ENCODE measurements at places on chromosomes 11 and 22.

- no peak for DNase-seq
These were observed 83.7 kb downstream of the MYO7A start for GRCh38 chr11:77211594-77212251.

- DNase-seq = no peak
These were observed 3.5 kb upstream of the TCF20 start for GRCh38 chr22:42273855-42274451.

DNA sequence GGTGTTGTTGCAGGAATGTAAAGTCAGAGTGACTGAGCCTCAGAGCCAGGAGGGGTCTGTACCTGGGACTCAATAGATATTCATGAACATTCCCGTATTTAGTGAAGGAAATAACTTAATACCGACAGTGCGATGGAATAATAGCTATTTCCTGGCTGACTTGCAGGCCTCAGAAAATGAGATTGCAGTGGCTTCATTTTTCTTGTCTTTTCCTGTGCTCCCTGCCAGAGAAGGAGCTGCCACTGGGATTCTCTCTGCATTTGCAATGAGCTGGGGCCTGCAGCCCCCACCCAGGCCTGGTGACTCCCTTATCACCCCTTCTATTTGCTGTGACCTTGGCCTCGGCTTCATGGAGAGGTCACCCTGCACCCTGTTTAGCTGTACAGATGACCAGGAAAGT, 173.4 kb downstream of the MIAT start:
- DNase-seq = no peak

- no peak for DNase-seq
These were observed 18.4 kb downstream of the ZMAT5 start for GRCh38 chr22:29748248-29748893.

DNA sequence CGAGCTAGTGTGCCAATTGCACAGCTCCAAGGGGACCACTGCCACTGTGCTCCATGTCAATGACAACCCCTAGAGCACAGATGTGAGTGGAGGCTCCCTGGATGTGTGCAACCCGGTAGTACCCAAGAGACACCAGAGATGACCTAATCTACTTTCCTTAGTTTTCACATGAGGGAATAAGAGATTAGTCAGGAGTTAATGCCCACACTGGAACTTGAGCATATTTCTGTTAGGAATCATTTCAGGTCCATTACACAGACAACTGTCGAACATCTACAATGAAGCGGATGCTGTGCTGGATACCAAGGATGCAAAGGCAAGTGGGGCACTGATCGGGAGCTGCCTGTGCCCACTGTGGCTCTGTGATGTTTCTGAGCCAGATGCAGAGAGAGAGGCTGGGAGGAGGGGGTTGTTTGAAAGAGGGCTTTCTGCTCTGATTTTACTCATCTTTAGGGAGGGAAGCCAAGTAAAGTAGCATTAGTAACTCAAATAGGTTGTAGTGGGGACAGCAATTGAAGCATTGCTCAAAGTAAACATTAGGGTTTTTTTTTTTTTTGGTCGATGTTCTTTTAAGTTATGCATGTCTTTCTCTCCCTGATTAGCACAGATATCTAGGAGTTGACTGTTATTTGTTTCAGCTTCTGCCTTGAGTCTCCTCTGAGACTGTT, 82.5 kb upstream of the SORL1-AS1 start:
- no peak for DNase-seq

- DNase-seq = no peak
These were observed 9.5 kb upstream of the AMOTL1 start for GRCh38 chr11:94758666-94759065.

DNA sequence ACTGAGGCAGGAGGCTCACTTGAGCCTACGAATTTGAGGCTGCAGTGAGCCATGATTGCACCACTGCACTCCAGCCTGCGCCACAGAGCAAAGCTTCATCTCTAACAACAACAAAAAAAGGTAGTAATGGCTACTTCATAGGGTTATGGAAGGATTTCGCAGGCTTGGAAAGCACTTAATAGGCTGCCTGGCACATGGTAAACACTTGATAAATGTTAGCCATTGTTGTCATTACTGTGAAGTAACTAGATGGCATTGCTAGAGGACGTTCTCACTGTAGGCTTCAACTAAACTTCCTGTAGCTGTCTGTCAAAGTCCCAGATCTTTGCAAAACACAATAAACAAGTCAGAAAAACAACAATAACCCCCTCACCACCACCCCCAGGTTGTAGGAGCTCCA, 357.2 kb upstream of the NARS2 start:
- no peak for DNase-seq

DNA sequence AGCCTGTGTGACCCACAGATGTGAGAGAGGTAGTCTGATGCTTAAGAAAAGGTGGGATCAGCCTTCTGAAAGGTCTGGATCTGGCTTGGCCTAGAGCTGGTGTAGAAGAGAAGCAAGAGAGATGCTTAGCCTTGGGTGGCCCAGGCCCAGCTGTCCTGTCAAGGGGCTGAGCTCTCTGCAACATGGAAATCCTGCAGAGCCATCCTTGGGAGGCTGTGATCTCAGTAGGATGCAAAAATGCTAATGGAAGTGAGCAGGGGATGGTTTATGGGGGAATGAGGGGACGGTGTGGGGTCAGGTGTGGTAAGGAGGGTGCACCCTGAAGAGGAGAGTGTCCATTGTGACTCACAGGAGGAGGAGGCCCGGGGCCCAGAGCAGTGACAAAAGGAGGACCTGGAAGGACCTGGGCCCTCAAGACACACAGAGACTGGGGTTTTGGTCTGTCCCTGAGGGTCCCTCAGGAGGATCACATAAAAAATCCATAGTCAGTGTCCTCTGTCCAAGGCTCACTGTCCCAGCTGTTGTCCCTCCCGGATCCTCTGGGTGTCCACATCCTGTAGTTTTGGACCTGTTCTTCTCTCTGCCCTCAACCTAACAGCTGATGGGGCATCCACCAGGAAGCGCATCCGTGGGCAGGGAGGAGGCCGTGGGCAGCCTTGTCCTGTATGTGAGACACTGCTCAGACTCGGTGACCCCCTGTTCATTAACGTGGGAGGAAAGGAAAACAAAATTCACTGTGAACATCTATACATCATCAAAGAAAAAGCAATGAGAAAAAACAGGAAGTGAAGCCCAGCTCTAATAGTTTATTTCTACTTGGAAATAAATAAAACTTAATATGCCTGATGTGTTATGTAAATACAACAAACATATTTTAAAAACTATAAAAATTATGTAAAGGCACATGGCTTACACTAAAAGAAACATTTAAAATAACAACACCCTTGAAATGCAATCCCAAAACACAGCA, 129.8 kb downstream of the ZNF280B start:
- DNase-seq = no peak

DNA sequence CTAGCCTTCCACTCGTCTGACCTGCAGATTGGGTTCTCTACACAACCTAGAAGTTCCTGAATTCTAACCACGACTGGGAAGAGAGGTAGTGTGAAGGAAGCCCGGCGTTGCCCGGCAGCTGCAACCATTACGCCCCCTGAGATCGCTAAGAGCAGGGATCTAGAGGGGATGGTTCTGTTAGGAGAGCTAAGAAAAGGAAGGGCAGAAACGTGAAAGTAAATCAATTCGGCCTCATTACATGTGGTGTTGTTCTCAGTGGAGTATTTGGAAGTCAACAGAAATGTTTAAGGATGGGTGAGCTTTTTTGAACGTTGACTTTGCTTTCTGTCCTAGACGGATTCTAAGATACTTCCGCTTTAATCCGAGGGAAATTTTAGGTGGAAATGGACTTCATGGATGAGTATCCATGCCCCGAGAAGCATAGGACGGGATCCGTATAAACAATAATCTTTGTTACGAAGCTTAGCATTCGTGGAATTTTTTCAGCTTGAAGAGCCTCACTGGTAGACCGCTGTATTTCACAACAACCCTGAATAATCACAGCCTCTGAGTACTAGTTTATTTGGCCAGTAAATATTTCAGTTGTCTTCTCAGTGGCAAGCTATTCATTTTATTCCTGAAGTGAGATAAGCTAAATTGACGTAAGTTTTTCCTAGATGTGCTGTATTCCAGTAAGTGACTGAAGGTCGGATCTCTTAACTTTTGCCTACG, 629 bp downstream of the ATP5MG start:
- no peak for DNase-seq

DNA sequence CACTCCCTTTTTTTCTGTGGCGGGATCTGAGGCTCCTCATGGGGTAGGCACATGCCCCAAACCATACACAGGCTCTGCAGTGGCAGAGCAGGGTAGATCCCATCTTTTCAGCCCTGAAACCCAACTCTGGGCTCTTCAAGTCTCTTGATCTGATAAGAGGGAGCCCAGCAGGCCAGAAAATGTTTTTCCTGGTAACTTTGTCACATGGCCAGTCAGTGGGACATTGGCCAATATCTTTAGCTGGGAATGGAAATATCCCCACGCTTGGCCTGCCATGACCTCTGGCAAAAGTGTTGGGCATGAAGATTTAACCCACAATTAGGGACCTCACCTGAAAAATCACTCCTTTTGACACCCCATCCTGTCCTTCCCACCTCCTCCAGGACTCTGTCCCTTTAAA, 8.1 kb downstream of the INPP5J start:
- DNase-seq = no peak

GRCh38 chr11:73358071-73358470, 18.1 kb upstream of the RELT start:
- DNase-seq = no peak

GRCh38 chr22:25702040-25702439, 39.9 kb upstream of the MYO18B start:
- DNase-seq = no peak

All from stimulated activated CD4-positive, alpha-beta T cell treated with anti-CD3 and anti-CD28 coated beads, Interleukin-2, amount 100 ng/mL, for 48 hours (primary cell).